SJSA1 (cell line): ENCODE measurements at places on chromosomes 3 and 15. TPM values are rescaled to one million over a fixed set of nuclear protein-coding genes. Genes with fewer than 3 reads are reported as not detected.

- peaks cover 17% of the 10 kb centered on the region for H3K4me1 ChIP-seq
- H3K27me3 ChIP-seq: peaks cover 5% of the 10 kb centered on the region; the same call in 1 of the 2 replicates
- no peaks in the 10 kb centered on the region for H3K36me3 ChIP-seq
- H3K27ac ChIP-seq: no peak overlapping the region
- no peak overlapping the region for H3K4me3 ChIP-seq
These were observed 37.6 kb upstream of the EPHB3 start for GRCh38 chr3:184523825-184524615.

The CRYGS gene
- 0.63 and 0.81 TPM in 2 replicates for total RNA-seq

- H3K4me1 ChIP-seq: no peaks in the 10 kb centered on the region
- H3K4me3 ChIP-seq: no peak overlapping the region
- no peak overlapping the region for H3K27ac ChIP-seq
- H3K36me3 ChIP-seq: peaks cover 87% of the 10 kb centered on the region
- DNase-seq: no peak
These were observed 29.3 kb downstream of the KNL1 start for GRCh38 chr15:40623361-40623760.

The TMEM212 gene
- total RNA-seq: not detected in 2 replicates

GRCh38 chr3:79506751-79507150, 261.0 kb downstream of the ROBO1 start:
- no peak overlapping the region for H3K27ac ChIP-seq
- H3K4me1 ChIP-seq: no peaks in the 10 kb centered on the region
- no peak overlapping the region for H3K4me3 ChIP-seq
- DNase-seq: no peak

DNA sequence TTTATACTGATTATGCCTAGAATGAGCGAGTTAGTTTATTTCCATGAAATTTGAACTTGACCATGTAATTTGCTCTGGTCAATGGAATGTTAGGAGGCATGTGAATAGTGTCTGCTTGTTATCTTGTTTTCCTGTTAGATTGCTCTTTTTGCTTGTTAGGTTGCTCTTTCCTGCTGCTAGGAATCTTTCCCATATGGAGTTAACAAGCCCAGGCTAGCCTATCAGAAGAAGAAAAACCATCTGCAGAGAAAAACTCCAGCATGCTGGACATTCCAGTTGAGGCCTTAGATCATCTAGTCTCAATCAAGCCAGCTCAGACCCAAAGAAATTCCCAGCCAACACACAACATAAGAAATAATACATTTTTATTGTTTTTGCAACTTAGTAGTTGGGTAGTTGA, 470.2 kb upstream of the AGTR1 start:
- H3K4me1 ChIP-seq: no peaks in the 10 kb centered on the region
- H3K36me3 ChIP-seq: no peaks in the 10 kb centered on the region
- H3K27me3 ChIP-seq: no peaks in the 10 kb centered on the region
- no peak overlapping the region for H3K27ac ChIP-seq
- no peak for DNase-seq

- H3K27ac ChIP-seq: no peak overlapping the region
- H3K4me3 ChIP-seq: no peak overlapping the region
- H3K27me3 ChIP-seq: no peaks in the 10 kb centered on the region
- H3K36me3 ChIP-seq: no peaks in the 10 kb centered on the region
These were observed 128.3 kb downstream of the MAP2K5 start for GRCh38 chr15:67670647-67671305.

DNA sequence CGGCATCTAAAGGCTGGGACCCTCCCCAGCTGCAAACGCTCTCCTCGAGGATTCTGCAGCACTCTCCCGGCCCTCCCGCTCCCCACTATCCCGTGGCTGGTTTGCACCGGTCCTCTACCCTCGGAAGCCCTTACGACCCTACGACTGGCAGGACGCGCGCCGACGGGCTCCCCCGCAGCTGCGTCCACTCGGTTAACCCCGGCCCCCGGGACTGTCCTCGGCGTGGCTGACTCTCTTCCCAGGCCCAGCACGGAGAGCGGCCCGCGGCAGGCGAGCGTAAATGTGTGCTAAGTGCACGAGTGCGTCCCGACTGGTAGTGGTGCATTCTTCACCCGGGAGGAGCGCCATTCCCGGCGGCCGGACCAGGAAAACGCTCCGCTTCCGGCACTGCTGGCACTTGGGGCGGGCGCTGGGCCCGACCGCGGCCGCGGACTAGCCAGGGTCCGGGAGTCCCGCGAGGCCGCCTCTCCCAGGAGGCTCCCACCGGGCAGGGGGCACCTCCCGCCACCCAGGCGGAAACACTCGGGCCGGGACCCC, 508 bp downstream of the GORASP1 start:
- peaks cover 13% of the 10 kb centered on the region for H3K4me1 ChIP-seq
- DNase-seq: peak; percentile 59

The AHSG gene
- total RNA-seq: not detected in 2 replicates

The MRAS gene
- total RNA-seq: 75.6 and 155 TPM in 2 replicates

DNA sequence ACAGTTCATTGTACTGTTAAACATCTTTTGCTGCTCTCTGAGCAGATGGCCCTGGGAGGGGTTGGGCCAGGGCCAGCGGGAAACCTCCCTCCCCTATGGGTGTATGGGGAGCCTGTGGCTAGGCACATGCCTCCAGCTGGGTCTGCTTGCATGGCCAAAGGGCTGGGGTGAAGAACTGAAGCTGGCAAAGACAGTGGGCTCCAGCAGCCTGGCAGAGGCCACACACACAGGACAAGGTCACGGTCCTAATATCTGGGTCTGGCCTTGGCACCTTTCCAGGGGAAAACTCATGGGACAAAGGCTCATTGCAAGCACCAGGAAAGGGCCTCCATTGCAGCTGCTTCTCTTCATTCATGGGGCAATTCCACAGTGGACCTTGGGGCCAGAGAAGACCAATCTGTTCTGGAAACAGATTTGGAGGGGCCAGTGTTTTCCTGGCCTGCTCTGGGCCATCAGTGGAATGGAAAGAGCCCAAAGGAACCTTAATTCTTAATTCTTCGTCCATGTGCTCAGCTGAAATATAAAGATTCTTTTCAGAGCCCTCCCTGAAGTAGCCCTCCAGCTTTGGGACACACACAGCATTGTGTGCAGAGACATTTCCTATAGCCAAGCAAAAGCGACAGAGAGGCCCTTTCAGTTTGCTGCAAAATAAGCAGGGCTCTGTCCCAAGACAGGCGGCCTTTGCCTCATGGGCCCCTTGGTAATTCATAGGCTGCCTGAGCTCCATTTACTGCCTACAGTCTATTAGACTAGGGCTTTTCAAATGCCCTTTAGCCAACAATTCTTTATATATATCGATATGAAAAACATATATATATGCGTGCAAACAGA, 11.3 kb upstream of the LIMD1 start:
- H3K4me3 ChIP-seq: no peak overlapping the region
- no peak for DNase-seq
- no peaks in the 10 kb centered on the region for H3K36me3 ChIP-seq
- no peaks in the 10 kb centered on the region for H3K4me1 ChIP-seq
- no peak overlapping the region for H3K27ac ChIP-seq

The MEIS2 gene
- total RNA-seq: 3.0 and 4.2 TPM in 2 replicates

GRCh38 chr15:96254173-96254572, 76.3 kb upstream of the NR2F2 start:
- DNase-seq: no peak
- H3K36me3 ChIP-seq: peaks cover 13% of the 10 kb centered on the region
- no peaks in the 10 kb centered on the region for H3K27me3 ChIP-seq
- no peak overlapping the region for H3K27ac ChIP-seq
- H3K4me1 ChIP-seq: peaks cover 24% of the 10 kb centered on the region

- no peak for DNase-seq
- no peaks in the 10 kb centered on the region for H3K36me3 ChIP-seq
- H3K4me3 ChIP-seq: no peak overlapping the region
These were observed 80.3 kb upstream of the ABHD2 start for GRCh38 chr15:89007989-89008388.

GRCh38 chr3:22371607-22372291, 620.7 kb upstream of the ZNF385D start:
- no peak overlapping the region for H3K4me3 ChIP-seq
- no peak for DNase-seq
- no peak overlapping the region for H3K27ac ChIP-seq
- H3K36me3 ChIP-seq: no peaks in the 10 kb centered on the region
- no peaks in the 10 kb centered on the region; the same call in none of the 2 replicates for H3K27me3 ChIP-seq

GRCh38 chr3:189862385-189862998, 231.3 kb downstream of the TP63 start:
- H3K4me3 ChIP-seq: no peak overlapping the region
- H3K4me1 ChIP-seq: no peaks in the 10 kb centered on the region
- no peak for DNase-seq
- no peaks in the 10 kb centered on the region for H3K36me3 ChIP-seq
- H3K27me3 ChIP-seq: no peaks in the 10 kb centered on the region

DNA sequence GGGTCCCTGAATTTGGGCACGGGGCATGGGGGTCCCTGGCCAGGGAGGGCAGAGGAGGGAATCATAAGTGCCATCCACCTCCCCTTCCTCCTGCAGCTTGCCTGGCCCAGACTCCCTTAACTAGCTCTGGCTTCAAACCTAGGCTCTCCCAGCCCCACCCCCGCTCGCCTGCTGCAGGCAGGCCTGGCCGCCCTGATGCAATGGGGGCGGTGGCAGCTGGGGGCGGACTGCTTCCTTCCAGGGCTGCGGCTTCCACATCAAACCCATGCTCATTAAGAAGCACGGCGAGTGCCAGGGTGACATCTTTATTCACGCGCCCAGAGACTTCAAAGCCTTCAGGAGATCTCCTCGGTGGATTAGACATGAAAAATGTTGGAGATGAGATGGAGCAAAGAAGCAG, 123.1 kb downstream of the TPRA1 start:
- H3K4me3 ChIP-seq: no peak overlapping the region
- H3K36me3 ChIP-seq: no peaks in the 10 kb centered on the region
- no peaks in the 10 kb centered on the region for H3K4me1 ChIP-seq
- H3K27me3 ChIP-seq: no peaks in the 10 kb centered on the region
- DNase-seq: no peak

DNA sequence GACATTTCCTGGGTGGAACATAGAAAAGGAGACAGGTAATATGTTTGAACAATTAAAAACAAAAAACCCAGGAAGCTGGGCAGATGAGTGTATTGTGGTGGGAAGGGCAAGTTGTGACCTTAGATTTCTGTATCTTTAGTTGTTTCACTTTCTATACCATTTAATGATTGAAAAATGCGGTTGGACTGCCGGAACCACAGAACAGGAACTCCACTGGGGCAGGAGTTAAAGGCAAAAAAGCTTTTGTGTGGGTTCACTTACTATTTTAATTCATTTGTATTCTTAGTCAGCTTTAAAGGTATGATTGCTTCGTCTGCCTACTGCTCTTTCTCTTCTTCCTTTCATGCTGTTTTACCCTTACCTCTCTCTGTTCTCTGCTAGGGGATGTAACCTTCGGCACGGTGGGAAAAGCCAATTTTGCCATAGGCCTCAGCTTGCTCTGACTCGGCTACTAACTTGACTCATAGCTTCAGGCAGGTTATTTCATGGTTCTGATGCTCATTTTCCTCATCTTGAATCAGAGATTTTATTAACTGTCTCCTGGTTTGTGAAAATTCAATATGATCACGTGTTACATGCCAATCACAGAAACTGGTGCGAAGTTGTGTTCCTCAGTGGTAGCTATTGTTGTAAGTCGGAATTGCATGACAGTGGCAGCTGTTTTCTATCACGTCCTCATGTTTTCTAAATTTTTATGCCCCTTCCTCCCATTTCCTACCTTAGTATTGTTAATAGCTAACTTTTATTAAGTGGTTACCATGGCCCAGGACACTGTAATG, 1.6 kb upstream of the MCTP2 start:
- no peaks in the 10 kb centered on the region for H3K36me3 ChIP-seq
- H3K4me3 ChIP-seq: no peak overlapping the region
- H3K27ac ChIP-seq: no peak overlapping the region
- peaks cover 6% of the 10 kb centered on the region; the same call in 1 of the 2 replicates for H3K27me3 ChIP-seq

- no peak overlapping the region for H3K4me3 ChIP-seq
- peaks cover 13% of the 10 kb centered on the region for H3K4me1 ChIP-seq
- H3K27me3 ChIP-seq: no peaks in the 10 kb centered on the region
- H3K27ac ChIP-seq: no peak overlapping the region
- H3K36me3 ChIP-seq: peaks cover 4% of the 10 kb centered on the region; the same call in 1 of the 2 replicates
These were observed 4.1 kb downstream of the EFCAB12 start for GRCh38 chr3:129424185-129424841.

The SYNM gene
- total RNA-seq: 71.3 TPM in 2 replicates

The GOLGA8S gene
- total RNA-seq: 0.05 TPM in 1 of 2 replicates, not detected in the other

- H3K27me3 ChIP-seq: no peaks in the 10 kb centered on the region
- H3K4me3 ChIP-seq: no peak overlapping the region
- peaks cover 13% of the 10 kb centered on the region for H3K4me1 ChIP-seq
- no peak overlapping the region for H3K27ac ChIP-seq
- DNase-seq: no peak
- H3K36me3 ChIP-seq: peaks cover 82% of the 10 kb centered on the region
These were observed 49.9 kb downstream of the PGPEP1L start for GRCh38 chr15:98957655-98958054.
